Stimulated activated CD4-positive, alpha-beta T cell treated with anti-CD3 and anti-CD28 coated beads, Interleukin-4, amount 100 ng/mL, for 4 hours (primary cell): ENCODE measurements at places on chromosomes 16 and 17.

DNA sequence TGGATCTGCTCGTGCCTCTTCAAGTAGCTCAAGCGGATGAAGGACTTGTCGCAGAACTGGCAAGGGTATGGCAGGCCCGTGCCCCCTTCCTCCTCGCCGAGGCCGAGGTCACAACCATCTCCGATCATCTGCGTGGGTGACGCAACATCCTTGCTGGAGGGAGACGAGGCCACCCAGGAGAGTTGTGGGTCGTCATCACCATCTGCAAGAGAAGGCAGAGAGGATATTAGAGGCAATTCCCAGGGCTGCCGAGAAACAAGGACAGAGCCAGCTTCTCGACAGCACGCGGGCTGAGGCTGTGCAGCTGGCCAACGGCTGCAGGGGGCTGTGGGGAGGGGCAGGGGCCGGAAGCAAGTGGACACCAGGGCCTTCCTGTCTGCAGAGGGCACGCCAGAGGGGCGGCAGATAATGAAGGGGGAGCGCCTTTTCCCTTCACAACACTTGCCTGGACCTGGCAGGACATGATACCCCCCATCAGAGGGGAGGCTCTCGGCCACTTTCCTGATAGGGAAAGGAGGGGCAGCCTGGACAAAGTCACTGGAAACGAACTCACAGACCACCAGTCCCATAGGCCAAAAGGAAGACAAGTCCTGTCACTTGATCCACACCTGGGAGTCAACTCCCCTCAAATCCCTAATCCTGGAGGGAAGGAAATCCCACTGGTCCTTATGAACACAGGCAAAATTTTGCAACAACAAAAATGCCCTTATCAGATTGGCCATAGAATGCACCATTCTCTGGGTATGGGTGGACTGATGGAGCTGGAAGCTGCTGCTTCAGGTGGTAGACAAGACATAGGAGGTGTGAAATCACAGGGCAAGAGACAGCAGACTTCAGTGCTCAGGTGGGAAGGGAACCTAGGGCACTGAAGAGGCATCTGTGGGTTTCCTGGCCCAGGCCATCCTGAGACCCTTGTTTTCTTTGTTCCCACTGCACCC is 217.0 kb downstream of the ZNF423 start:
- DNase-seq, result no peak

DNA sequence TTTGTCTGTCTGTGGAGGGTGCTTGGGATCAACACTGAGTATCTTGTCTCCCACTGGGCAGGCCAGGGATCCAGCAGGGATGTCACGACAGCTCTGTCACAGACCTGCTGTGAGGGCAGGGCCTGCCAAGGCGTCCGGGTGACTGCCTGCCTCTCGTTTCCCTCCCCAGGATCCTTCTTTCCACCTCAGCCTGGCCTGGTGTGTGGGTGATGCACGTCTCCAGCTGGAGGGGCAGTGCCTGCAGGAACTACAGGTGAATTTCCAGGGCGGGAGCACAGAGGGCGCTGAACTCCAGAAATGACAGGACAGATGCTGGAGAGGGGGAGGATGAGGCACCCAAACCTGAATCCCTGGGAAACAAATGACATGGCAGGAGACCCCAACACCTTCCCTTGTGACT is 6.8 kb upstream of the MMP15 start:
- DNase-seq, result no peak

DNA sequence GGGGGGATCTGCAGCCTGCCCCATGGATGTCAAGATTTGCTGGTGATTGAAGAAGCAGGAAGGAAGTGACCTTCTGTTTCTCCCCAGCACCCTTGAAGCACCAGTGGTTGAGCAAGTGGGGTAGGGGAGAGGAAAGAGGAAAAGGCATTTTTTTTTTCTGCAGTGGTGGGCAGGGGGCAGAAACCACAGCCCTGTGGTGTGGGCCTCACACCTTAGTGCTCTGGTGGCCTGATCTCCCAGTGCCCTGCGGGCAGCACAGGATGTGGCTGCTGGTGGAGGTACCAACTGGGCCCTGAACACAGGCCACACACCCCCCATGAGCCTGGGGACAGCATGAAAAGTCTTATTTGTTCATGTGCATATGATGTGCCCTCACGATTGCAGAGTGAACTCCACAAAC is 7.1 kb downstream of the ITGAD start:
- no peak for DNase-seq

DNA sequence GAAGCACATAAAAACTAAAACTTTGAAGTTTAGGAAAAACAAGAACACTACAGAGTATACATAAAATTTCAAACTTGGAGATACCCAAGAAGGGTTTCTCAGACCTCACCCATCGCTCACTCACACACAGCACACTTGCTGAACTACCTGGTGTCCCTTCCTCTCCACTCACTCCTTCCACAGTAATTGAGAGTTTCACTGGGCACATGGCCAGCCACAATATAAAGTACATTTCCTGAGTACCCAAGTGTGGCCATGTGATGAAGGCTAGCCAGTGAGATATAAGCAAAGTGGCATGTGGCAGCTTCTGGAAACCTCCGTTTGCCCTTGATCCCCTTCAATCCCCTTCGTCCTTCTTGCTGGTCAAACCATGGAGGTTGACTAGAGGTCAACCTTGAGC is 11.9 kb downstream of the TOX3 start:
- no peak for DNase-seq

- no peak for DNase-seq
These were observed 4.9 kb downstream of the CCL5 start for GRCh38 chr17:35875072-35875799.

DNA sequence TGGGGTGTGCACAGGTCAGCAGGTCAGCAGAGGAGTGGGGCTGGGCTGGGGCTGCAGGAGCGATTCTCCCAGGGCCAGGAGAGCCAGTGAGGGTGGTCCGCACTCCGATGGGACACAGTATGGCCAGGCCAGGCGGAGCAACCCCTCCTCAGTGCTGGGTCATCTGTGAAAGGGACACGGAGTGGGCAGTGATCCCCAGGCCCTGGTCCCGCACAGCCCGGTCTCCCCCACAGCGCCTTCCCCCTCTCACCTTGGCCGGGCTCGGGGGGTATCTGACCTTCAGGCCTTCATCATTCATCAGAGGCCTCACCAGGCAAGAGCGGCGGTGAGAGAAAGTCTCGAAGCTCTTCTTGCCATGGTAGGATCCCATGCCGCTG is 10.0 kb downstream of the ALDH3A1 start:
- DNase-seq, result no peak

DNA sequence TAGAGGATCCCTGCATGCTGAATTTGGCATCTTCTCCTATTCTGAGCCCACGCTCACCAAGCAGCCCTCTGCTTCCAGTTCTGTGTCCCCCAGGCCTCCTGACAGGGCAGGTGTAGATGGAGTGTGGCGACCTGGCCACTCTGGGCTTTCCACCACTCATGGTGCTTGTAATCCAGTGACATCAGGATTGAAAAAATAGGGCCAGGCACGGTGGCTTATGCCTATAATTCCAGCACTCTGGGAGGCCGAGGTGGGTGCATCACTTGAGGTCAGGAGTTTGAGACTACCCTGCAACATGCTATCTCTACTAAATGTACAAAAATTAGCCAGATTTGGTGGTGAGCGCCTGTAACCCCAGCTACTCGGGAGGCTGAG is 29.4 kb downstream of the UNK start:
- no peak for DNase-seq

GRCh38 chr17:55830699-55831471 is 80.0 kb downstream of the PCTP start:
- DNase-seq, result no peak

DNA sequence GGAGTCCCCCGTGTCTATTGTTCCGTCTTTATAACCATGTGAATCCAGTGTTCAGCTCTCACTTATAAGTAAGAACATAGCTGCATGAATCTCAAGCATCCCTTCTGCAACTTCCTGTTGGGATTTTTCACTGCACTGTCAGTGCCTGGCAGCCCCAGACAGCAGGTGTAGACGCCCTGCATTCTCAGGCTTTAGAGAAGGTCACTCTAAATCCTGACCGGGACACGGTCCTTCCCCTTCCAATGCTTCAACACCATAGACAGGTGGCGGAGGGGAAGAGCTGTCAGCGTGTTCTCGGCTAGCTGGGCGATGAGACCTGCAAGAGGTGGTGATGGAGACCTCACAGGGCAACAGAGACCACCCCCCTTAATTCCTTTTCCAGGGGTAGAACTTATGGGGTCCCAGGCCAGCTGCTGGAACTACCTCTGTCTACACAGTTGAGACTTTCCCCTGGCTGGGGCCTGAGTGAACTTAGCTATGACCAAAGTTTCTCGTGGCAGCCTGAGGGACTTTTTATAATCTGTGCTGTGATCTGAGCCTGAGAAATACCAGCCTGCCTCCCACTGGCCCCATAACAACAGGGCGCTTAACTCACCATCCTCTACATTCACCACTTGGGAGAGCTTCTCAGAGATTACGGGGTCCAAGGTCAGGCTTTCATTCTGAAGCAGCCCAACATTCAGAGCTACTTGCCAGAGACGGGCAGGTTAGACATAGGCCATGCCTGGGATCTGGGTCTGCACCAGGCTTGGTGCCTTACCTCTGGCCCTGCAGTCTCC is 143.2 kb upstream of the TNRC6C start:
- DNase-seq, result no peak

GRCh38 chr17:21214777-21215541 is 998 bp upstream of the TMEM11 start:
- no peak for DNase-seq

GRCh38 chr17:5050278-5050677 is 15.1 kb upstream of the SLC52A1 start:
- DNase-seq, result no peak

GRCh38 chr17:82121246-82121645 is 23.2 kb upstream of the FASN start:
- DNase-seq, result no peak

- peak; percentile 57 for DNase-seq
These were observed 28.0 kb upstream of the MAF start for GRCh38 chr16:79628501-79628975.
